ENCODE measurements at places on chromosomes 13 and 19.

DNA sequence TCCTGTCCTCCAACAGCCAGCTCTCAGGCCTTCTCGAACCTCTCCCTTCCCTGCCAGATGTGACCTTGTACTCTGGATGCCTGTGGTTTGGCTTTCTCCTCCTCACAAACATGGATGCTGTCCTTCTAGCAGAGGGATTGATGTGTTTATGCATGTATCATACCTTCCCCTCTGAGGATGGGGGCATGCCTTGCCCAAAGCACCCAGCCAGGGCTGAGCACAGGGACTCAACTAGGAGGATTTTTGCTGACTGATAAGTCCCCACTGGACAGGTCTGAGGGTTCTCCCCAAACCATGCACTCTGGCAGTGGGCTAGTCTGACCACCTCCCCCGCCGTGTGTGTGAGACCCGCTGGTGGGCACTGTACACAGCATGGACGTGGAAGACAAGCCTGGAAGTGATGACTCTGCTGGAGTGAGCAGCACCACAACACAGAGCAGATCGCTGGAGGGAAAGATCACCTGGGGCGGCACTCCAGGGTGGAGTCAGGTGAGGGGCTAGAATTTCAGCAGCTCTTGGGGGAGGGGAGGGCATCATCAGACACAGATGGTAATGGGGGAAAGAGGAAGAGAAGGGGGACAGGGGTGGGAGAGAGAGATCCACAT is 360.3 kb upstream of the ZNF507 start:
- no peak for DNase-seq

GRCh38 chr19:19835560-19836038 is 14.0 kb upstream of the ZNF506 start:
- no peak for DNase-seq

DNA sequence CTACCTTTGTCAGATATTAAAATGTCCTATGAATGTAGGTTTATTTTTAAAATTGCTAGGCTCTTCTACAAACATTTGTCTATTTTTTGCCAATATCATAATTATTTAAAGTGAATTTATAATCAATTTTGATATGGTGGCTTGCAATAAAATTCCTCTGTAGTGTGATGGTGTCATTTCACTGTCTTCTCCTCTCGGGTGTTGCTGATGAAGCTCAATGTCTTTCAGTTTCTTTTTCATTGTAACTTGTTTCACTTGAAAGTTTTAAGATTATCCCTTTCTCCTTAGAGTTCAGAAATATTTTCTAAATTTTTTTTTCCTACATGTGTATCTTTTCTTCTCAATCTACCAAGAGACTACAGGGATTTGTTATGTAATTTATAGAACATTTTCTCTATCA is 267.1 kb upstream of the EDNRB start:
- DNase-seq = no peak

GRCh38 chr13:80379245-80379644 is 38.3 kb upstream of the SPRY2 start:
- DNase-seq = no peak

GRCh38 chr19:48509467-48510194 is 2.0 kb downstream of the LMTK3 start:
- DNase-seq = peak; percentile 68

- no peak for DNase-seq
These were observed 14.6 kb downstream of the MCF2L start for GRCh38 chr13:112983428-112984196.

- peak; percentile 38 for DNase-seq
These were observed 9.8 kb upstream of the CIRBP start for GRCh38 chr19:1259206-1259875.

DNA sequence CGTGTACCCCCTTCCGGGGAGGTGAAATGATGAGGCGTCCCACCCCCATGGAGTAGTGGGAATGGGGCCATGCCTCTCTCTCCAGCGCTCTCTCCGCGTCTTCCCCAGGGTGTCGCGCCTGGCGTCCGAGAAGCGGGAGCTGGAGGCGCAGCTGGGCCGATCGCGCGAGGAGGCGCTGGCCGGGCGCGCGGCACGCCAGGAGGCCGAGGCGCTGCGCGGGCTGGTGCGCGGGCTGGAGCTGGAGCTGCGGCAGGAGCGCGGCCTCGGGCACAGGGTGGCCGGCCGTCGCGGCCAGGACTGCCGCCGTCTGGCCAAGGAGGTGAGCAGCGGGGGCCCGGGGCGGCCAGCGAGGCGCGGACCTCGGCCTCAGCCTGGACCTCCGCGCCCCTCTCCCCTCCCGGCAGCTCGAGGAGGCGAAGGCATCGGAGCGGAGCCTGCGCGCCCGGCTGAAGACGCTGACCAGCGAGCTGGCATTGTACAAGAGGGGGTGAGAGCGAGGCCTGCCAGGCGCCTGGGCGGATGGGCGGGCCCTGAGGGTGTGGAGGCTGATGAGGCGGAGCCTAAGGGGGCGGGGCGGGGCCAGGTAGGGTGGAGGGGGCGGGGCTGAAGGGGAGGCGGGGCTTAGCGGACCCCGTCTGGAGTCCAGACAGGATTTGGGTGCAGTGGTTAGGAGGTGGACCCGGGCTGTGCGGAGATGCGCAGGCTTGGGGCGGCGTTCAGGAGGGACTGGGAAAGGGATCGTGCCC is 7.7 kb downstream of the PGLYRP1 start:
- peak; percentile 91 for DNase-seq

GRCh38 chr19:13840305-13841085 is 36.4 kb upstream of the NANOS3 start:
- DNase-seq = no peak

GRCh38 chr13:113080901-113081521 is 24.6 kb upstream of the F7 start:
- no peak for DNase-seq

DNA sequence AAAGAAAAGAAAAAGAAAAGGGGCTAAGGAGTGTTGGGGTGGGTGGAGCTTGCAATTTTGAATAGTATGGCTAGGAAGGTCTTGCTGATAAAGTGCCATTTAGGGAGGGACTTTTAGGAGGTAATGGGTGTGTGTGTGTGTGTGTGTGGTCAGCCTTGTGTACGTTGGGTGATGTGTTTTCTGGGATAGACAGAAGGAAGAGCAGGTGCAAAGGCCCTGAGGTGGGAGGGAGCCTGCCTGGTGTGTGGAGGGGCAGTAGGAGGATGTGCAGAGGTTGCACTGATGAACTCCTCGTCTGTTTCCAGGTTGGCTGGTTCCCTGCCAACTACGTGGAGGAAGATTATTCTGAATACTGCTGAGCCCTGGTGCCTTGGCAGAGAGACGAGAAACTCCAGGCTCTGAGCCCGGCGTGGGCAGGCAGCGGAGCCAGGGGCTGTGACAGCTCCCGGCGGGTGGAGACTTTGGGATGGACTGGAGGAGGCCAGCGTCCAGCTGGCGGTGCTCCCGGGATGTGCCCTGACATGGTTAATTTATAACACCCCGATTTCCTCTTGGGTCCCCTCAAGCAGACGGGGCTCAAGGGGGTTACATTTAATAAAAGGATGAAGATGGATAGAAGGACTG is 30.5 kb upstream of the ADGRE1 start:
- DNase-seq = no peak

GRCh38 chr13:77516342-77516789 is 19.1 kb upstream of the SCEL start:
- no peak for DNase-seq

DNA sequence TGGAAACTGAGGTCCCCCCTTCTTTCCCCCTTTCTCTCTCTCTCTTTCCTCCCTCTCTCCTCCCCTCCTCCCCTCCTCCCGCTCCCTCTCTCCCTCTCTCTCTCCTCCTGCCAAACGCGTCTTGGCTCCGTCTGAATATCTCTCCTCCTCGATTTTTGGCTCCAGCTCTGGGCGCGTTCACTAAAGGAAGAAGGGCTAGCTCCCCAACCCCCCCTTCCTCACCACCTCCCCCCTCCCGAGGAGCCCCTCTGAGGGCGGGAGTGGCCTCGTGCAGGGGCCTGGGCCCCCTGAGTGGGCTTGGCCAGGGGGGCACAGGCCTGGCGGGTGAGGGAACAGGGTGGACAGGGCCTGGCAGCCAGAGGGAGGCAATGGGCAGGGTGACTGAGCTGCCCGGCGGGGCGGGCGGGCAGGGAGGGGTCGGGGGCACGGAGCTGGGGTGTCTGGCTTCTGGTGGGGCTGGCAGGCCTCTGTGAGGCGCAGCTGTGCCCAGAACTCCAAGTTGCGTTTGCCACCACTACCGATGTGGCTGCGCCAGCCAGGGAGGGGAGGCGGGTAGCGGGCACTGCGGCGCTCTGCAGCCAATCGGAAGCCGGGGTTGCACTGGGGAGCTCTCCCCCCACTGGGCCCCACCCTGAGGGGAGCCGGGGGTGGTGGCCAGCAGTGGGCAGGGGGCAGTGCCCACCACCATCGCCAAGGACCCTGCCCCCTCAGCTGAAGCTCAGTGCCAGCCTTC is 7.1 kb downstream of the NFIX start:
- DNase-seq = no peak

- no peak for DNase-seq
These were observed 371.1 kb downstream of the PCDH9 start for GRCh38 chr13:66859078-66859477.

DNA sequence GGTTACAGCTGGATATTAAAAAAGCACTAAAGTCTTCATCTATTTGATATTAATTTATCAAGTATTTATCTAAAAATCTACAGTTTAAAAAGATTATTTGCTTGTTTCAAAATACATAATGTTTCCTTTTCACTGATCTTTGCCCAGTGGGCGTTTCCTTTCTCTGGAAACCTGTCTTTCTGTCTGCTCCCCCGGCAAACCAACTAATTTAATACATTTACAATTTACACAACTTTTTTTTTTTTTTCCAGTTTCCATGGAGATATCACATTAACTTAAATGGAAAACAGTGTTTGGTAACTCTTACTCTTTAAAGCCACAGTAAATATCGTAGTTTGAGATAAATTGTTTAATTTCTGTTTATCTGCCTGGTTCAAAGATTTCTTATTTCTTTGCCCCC is 5.3 kb downstream of the GPC6 start:
- no peak for DNase-seq

- DNase-seq = no peak
These were observed 101.5 kb upstream of the ZNF492 start for GRCh38 chr19:22532388-22533300.

DNA sequence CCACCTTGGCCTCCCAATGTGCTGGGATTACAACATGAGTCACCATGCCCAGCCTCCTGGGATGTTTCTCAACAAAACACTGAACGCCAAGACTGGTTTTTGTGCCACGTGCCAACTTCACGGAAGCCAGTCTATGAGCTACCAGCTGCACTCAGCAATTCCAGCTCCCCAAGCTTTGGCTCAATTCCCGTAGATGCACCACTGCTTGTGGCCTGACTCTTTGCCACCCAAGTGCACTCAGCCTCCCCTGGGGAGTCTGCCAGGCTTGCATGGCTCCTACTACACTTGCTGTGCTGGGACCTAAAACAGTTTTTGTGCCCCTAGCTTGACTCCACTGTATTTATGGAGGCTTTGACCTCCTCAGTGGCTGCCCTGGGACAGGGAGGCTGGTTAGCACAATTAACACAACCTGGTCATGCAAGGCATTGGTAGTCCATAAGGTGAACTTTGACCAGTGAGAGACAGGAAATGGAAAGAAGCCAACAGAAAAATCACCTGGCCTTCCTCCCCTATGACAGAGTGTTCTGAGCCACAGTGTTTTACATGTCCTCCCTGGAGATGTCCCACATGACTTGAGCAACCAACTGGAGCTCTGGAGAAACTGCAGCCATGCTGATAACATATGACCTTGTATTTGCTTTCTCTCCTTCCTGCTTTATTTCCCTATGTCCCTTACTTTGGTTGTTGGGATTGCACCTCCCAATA is 1173.1 kb downstream of the UQCRFS1 start:
- no peak for DNase-seq

GRCh38 chr19:45016388-45017314 is 15.4 kb downstream of the RELB start:
- DNase-seq = peak; percentile 81

DNA sequence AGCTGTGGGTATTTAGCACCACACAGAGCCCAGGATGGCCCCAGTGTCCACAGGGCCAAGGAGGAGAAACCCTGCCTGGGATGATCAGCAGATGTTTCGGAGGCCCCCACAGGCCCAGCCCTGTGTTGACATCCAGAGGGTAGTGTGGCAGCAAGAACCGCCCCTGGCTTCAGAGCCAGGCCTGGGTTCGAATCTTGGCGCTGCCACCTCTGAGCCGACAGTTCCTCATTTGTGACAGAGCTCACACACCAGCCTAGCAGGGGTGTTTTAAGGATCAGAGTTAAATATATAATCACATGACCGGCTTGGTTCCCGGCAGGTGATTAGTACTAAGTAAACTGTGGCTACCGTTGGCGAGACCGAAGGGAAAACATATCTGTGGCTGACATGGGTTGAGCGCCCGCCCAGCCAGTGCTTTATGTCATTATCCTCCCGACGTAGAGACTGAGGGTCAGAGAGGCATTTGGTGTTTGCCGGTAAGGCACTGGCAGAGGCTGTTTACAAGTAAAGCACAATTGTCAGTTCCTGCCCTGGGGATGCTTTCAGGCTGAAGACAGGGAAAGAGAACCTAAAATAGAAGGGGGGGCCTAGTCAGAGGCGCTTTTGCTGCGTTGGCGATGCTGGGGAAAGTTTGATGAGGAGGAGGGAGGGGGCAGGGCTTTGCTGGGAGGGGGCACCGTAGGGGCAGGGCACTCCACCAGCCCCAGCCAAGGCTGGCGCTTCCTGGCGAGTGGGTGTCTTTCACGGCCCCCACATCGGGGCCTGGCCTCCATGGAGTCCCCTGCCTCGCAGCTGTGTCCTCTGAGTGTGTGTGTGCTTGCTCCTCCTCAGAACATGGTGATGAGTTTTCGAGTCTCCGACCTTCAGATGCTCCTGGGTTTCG is 4.8 kb downstream of the PIAS4 start:
- DNase-seq = no peak

GRCh38 chr13:43831088-43831487 is 44.3 kb upstream of the ENOX1 start:
- DNase-seq = no peak

DNA sequence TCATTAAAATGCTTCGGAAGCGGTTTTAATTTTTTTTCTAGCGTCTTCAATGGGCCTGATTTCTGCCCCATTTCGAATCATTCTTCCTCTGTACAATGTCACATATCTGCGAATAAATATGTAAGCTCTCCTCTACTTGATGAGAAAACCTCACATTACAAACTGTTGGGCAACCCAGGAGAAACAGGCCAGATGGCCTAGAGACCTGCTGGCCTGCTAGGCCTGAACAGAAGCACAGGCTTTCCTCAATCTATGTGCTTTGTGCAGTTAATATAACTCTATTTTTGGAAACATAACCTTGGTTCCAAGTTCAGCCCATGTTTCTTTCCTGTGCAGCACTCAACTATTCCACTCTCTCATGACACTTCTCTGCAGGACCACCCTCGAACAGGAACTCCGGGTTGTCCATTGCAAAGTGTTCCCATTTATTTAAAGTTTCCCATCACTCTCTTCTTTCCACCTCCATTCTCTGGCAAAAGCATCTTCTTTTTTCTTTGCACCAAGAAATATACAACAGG is 42.0 kb downstream of the DCLK1 start:
- no peak for DNase-seq

DNA sequence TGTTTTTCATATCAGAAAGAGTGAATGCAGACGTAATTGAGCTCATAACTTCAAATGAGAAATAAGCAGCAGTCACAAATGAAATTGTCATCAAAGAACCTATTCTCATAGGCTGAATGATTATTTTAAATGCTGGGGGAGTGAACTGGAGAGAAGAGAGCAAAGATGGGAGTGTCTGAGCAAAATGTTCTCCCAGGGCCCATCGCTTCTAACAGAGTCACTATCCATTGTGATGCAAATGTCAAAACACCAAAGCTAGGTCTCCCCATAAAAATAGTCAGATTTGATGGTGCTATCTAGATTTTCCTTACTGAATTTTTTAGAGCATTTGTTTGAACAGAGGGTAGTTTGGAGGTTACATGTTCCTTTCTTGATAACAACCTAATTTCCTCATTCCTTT is 278.7 kb downstream of the PCDH9 start:
- no peak for DNase-seq

GRCh38 chr19:4278419-4279266 is at the start of gene SHD:
SHD (plus strand) TSS chr19:4279266; CDS start chr19:4280064, 798 bp downstream.
- DNase-seq = peak; percentile 80

All from iPS-NIHi11 (cell line).